ENCODE measurements at places on chromosomes 6 and 20.

- no peak for DNase-seq
Observed at GRCh38 chr6:68240726-68241125, 394.4 kb upstream of the ADGRB3 start.

- DNase-seq: peak; percentile 32
Observed at GRCh38 chr6:10237298-10238038, 177.4 kb downstream of the TFAP2A start.

GRCh38 chr20:23774081-23774480 is 23.3 kb upstream of the CST1 start:
- no peak for DNase-seq

- no peak for DNase-seq
Observed at GRCh38 chr6:161407115-161407514, 133.3 kb upstream of the AGPAT4 start.

GRCh38 chr20:40882152-40882551 is 146.5 kb upstream of the TOP1 start:
- no peak for DNase-seq

GRCh38 chr6:154246723-154247118 is 109.9 kb downstream of the IPCEF1 start:
- no peak for DNase-seq

DNA sequence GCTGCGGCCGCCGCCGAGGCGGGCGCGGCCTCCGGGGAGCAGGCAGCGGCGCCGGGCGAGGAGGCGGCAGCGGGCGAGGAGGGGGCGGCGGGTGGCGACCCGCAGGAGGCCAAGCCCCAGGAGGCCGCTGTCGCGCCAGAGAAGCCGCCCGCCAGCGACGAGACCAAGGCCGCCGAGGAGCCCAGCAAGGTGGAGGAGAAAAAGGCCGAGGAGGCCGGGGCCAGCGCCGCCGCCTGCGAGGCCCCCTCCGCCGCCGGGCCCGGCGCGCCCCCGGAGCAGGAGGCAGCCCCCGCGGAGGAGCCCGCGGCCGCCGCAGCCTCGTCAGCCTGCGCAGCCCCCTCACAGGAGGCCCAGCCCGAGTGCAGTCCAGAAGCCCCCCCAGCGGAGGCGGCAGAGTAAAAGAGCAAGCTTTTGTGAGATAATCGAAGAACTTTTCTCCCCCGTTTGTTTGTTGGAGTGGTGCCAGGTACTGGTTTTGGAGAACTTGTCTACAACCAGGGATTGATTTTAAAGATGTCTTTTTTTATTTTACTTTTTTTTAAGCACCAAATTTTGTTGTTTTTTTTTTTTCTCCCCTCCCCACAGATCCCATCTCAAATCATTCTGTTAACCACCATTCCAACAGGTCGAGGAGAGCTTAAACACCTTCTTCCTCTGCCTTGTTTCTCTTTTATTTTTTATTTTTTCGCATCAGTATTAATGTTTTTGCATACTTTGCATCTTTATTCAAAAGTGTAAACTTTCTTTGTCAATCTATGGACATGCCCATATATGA is 3.2 kb downstream of the MARCKS start:
- DNase-seq: no peak

GRCh38 chr6:99129835-99130234 is 182.1 kb upstream of the FBXL4 start:
- no peak for DNase-seq

DNA sequence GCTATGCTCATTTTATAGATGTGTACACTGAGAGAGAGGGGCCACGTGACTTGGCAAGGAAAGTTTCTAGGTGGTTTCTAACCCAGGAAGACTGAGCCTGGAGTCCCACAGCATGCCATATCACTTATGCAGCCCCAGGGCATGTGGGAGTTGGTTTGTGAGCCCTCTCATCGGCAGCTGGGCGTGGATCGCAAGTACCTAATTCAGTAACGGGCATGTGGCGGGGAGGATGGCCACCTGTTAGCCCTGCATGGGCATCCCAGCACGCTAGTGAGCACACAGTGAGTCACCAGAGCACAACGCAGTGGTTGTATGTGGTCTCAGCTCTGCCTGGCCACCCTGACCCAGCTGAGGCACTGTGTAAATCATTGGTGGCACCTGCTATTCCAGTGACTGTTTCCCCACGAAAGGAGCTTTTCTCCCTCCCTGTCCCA is 88.3 kb downstream of the NINL start:
- DNase-seq: peak; percentile 97

DNA sequence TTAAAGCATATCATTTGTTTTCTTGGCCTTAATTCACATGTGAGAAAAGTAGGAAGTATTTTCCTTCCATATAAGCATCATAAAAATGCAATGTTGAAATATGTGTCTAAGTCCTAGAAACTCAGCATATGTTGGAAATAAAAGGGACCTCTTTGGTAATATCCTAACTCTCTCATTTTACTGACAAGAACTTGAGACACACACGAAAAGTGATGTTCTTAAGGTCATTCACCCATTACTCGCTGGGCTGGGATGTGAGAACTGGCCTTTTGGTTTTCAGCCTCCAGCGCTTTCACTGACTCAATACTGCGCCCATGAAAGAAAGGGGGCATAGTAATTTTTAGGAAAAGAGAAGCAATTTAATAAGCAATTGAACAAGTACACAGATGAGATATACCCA is 153.5 kb upstream of the SCGN start:
- DNase-seq: no peak

GRCh38 chr6:106163966-106164877 is 78.1 kb downstream of the PRDM1 start:
- DNase-seq: no peak

DNA sequence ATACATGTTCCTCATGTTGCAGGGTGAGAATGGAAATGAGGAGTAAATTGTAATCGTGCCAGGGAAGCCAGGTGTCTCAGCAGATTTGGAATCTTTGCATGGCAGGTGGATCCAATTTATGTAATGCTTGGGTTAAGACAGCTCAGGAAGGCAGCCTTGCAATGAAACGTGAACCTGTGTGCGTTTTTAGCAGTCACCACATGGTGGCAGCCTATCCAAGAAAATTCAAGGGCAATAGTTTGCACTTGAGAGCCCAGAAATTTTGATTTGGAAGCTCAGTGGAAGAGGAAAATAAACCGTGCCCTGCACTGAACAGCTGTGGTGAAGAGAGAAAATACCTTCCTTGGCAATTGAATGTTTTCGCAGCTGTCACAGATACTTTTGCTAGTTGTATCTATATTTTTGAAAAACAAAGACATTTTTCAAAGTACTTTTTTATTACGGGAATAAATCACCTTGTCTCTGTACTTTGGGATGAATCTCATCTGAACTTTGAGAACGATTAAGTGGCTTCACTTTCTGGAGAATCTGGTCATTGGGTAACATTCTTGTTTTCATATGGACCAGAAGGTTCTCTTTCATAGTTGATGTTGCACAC is 26.5 kb downstream of the MTHFD1L start:
- DNase-seq: peak; percentile 51

DNA sequence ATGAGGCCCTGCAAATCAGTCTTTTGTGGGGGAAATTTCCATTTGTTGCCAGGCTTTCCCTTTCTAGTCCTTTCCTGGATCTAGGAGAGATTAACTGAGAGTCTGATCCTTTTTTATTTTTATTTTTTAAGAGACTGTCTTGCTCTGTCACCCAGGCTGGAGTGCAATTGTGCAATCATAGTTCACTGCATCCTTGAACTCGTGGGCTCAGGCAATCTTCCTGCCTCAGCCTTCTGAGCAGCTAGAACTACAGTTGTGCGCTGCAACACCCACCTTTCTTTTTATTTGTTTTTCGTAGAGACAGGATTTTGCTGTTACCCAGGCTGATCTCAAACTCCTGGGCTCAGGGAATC is 22.9 kb downstream of the OR2B2 start:
- no peak for DNase-seq

GRCh38 chr6:7543789-7544424 is 2.4 kb downstream of the DSP start:
- DNase-seq: peak; percentile 43

- no peak for DNase-seq
Observed at GRCh38 chr6:41576667-41577066, 30.5 kb downstream of the FOXP4 start.

DNA sequence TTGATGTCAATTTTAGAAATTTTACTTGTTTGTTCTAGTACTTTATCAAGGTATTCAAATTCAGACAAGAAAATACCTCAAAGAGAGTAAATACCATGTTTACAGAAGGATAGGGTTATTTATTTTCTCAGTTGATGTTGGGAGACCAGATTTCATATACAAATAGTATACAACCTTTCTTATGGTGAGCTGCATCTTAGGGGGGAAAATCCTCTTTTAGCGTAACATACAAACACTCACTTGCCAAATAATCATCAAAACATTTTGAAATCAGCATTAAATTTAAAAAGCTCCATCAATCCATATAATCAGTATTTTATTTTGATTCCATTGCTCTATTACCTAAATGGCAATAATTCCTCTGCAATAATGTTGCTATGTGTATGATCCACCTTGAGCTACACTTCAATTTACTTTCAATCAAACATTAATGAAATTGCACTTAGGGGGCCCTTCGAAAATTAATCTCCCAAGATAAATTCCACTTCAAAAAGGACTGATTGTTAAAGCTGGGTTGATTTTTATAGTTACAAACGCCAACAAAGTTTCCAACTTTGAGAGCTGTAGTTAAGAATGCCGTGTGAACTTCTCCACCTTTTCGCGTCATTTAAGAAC is 2.2 kb downstream of the NKX2-4 start:
- DNase-seq: no peak

DNA sequence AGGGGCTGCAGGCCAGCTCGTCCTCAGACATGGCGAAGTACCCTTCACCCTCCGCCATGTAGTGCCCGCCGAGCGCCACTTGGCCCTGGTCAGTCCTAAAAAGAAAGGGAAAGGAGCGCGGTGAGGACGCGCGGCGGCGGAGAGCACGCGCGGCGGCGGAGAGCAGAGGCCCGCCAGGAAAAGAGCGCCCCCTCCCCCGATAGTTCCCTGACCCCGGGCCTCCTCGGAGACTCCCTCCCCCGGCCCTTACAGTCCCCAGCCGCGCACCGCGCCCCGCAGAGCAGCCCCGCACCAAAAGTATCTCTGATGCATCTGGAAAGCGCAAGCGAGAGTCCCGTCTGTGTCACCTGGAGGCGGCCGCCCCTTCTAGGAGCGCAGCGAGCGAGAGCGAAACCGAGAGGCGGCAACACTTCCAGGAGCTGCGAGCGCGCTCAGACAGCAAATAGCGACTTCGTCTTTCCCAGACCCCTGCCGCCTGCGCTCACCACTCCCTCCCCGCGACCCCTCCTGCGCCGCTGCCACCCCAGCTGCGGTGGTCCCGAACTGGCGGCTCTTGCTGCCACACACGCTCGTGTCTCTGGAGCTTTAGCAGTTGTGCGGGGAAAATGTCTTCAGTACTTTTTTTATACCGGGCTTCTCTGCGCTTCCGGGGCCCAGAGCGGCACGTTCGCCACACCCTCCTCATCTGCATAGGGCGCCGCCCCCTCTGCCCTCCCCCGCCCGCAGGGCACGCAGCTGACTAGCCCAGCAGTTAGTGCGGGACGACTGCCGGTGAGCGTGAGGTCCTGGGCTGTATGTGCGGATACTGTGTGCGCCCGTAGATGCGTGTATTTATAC is at the start of gene TENT5A:
TENT5A (minus strand) TSS at position 598 of the 837 bp plus-strand sequence; CDS start at position 58, 540 bp downstream.
- DNase-seq: peak; percentile 90

- DNase-seq: peak; percentile 56
Observed at GRCh38 chr6:31079656-31080261, 32.6 kb downstream of the C6orf15 start.

- no peak for DNase-seq
Observed at GRCh38 chr20:41563087-41563486, 55.1 kb downstream of the CHD6 start.

- DNase-seq: no peak
Observed at GRCh38 chr6:106379951-106380350, 19.4 kb downstream of the CRYBG1 start.

DNA sequence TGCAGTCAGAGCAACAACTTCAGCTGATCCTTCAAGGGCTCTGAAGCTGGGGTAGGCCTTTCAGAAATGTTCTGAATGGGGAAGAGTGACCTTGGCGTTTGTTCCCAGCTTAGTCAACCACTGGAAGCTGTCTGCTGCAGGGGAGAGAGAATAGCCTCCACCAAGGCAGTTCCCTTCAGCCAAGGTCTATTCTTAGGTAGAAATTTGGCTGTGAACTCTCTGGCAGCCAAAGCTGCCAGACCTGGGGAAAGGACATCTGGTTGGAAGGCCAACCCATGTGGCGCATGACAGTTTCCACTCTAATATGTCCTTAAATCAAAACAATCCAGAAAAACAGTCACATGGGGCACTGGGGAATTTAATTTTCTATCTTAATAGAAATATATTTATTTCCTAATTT is 60.1 kb downstream of the FBXO5 start:
- no peak for DNase-seq

GRCh38 chr6:108453601-108454185 is 107.0 kb upstream of the FOXO3 start:
- DNase-seq: no peak

DNA sequence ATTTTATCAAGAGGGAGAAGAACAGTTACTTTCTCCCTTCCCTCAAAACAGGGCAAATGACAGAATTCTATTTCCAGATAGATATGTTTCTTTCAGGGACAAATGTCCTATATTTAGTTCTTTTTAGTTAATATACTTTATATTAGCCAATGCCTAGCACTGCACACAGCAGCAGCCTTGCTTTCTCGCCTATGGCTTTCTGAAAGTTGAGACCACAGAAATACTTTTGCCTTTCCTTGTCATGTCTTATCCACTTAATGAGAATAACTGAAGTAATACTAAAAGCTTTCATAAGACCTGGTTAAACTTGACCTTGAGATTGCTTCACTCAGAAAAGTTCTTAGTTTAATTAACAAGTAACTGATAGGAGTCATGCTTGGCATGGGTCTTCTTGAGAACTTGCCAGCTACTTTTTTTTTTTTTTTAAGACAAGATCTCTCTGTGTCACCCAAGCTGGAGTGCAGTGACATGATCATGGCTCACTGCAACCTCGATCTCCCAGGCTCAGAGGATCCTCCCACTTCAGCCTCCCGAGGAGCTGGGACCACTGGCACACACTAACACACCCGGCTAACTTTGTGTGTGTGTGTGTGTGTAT is 159.3 kb downstream of the CDKAL1 start:
- DNase-seq: no peak

DNA sequence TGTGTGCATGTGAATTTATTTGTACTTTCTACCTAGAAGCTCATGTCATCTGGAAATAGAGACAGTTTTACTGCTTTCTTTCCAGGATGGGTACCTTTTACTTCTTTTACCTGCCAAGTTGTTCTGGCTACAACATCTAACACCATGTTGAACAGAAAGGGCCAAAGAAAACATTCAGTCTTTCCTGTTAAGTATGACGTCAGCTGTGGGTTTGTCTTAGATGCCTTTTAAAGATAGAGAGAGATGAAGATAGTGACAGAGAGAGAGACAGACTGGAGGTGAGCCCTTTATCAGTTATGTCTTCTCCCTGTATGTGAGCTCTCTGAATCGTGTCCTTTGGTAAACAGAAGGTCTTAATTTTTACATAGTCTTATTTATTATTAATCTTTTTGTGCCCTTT is 3.4 kb upstream of the DACT2 start:
- DNase-seq: no peak

DNA sequence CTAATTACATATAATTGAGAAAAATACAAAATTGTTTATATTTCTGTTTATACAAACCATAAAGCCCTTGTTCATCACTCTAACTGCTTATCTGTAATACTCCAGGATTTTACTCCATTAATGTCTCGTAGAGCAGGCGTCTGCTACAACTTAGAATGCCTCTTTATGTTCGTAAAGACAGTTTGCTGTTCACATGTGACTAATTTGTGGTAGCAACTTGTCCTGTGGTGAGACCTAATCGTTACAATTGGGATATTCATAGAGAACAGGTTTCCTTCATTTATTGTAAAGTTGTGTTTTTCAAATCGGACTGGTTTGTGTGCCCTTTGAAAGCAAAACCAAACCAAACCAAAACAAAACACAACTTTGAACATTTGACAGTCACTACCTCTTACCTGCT is 149.7 kb downstream of the ASCC3 start:
- DNase-seq: no peak

Measured in SW480 (cell line).